NCI-H1436 treated with DMSO at 0.1 percent for 48 hours (cell line): ENCODE measurements at places on chromosomes 7 and 10.

DNA sequence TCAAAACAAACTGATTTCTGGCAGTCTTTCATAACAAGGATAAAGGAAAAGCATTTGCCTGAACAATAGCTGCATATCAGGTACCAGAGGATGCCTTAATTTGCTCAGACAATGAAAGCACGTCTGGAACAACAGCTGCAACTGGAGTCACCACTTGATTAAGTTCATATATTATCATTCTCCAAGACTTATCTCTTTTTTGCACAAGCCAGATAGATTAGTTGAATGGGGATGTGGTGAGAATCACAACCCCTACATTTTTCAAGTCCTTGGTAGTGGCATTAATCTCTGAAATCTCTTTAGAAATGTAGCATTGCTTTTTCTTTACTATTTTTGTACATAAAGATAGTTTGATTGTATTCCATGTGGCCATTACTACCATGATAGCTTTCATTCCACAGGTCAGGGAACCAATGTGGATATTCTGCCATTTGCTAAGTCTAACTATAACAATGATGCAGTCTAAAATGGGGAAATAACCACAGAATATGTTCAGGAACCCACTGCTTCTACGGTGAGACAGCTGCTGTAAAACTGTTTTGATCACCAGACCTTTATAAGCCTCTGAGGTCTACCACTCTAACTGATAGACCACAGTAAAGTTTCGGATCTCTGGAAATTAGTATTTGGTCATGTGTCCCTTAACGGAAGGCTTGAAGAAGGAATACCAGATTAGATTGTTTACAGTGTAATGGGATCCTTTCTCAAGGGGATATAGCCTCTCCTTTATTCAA, 1176.2 kb downstream of the DNAJB9 start:
- DNase-seq: no peak

GRCh38 chr7:30562498-30562897, 32.2 kb upstream of the GARS1 start:
- DNase-seq: no peak

DNA sequence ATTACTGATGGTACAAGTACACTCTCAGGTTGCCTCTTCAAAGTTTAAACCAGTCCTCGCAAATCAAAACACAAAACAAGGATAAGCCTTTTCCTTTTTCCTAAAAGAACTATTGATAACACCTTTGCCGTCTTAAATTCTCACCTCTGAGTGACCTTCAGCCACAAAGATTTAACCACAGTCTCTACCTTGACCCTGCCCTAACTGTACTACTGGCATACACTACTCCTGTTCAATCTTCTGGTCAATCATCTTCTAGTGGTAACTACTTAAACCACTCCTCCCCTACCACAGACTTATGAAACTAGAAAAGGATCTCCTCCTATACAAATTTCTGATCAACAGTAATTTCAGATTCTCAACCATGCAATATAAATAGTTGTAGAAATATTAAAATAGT, 15.1 kb downstream of the UPF2 start:
- DNase-seq: no peak

DNA sequence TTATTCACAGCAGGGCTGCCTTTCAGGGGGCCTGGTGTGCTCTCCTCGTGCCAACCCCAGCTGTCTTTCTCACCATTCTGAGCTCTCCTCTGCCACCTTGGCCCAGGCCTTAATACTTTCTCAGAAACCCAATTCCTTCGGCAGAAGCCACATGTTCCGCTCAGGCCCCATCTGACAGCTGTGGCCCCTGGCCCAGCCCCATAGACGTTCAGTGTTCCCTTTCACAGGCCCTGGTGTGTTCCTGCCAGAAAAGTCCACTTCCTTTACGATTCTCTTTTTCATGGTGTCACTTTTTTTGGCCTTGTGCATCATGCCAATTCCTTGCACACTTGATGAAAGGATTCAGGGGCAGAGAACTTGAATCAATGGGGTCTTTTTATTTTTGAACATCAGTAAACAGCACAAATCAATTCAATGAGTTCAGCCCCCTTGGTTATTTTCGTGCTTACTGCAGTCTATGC, 15.9 kb upstream of the GPNMB start:
- DNase-seq: no peak

DNA sequence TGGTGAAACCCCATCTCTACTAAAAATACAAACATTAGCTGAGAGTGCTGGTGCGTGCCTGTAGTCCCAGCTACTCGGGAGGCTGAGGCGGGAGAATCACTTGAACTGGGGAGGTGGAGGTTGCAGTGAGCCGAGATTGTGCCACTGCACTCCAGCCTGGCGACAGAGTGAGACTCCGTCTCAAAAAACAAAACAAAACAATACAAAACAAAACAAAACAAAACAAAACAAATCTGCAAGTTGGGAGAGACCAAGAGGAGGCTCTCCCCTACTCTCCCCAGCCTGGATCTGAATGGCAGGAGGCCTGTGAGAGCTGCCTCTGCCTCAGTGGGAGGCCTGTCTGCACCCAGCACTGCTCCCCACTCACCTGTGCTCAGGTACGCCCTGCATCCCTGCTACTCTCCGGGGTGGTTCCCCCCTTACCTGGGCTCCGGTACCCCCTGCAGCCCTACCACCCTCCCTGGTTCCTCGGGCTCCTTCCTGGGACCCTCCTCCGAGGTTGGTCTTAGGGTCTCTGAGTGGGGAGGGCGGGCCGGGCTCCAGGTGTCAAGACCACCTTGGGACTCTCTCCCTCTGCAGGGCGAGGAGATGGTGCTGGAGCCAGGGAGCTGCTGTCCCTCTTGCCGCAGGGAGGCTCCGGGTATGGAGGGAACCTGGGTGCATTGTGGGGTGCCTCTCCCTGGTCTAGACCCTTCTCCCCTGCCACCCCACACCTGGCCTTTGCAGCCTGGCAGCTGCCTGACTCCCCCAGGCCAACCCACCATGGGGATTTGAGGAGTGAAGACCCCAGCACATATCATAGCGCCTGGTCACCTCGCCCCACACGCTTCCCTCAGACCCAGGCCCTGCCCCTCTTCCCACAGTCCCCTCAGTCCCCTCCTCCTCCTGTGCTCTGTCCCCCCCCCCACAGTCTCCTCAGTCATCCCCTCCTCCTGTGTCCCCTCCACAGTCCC, 9.5 kb upstream of the ZNF862 start:
- DNase-seq: no peak

DNA sequence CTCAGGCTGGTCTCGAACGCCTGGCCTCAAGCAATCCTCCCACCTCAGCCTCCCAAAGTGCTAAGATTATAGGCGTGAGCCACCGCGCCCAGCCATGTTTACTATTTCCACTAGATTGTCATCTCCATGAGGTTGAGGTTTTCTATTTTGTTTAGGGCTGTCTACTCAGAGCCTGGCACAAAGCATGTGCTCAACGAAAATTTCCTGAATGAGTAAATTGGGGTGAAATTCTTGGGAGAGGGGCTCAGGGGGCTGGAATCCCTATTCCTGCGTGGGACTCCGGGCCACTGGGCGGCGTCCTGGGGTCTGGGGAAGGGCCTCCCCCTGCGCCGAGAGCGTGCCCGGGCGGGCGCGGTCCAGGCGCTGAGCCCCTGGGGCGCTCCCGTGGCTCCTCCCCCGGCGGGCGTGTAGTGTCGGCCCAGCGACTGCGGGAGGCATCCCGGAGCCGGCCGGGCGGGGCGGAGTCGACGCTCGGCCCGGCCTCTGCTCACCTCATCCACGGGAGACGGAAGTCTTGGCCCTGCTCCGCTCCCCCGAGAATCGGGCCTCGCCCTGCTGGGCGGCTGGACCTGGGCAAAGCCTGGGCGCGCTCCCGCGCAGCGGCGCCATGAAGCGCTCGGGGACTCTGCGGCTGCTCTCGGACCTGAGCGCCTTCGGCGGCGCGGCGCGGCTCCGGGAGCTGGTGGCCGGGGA, at the start of gene HPS6:
Gene HPS6, plus strand, starts transcription at position 482 of the 693 bp plus-strand sequence. Its CDS starts 126 bp downstream, at position 608.
- peak; percentile 58 for DNase-seq

DNA sequence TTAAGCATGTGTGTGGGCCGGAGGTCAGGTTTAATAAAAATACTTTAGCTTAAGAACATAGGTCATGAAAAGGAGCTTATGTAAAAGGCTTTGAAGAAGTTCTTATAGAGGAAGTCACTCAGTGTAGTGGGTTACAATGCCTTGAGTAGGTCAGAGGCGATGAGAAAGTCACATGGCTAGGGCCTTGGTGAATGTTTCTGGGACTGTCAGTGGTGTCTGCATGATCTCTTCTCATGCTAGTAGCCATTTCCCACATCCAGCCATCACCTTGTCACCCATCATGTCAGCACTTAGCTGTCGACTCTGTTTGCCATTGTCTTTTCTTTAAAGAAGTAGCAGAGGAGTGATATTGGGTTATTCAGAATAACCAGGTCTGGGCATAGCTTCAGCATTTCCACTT, 236.6 kb downstream of the CDK14 start:
- DNase-seq: no peak

DNA sequence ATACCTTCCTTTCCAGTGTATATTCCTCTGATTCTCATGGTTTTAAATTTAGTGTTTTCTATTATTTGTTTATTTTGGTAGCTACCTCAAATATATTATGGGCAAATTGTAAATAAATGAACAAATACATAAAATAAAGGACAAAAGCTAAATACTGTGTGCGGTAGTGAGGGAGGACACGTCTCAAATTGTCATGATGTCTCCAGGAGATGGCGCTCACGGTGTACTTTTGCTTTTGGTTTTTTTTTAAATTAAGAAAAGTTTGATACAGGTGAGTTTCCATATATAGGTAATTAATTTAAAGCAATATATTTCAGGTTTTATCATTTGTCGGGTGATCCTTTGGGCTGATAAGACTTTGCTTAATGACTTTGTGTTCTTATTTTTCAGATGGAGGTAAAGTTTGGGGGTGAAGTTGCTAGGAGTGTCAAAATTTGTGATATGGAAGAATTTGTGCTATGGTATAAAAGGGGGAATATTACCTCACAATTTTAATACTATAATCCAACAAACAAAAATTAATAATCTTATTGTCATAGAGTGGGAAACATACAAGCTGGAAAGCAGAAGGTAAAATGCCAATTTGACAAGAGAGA, 68.4 kb upstream of the TMEM229A start:
- DNase-seq: no peak

- DNase-seq: no peak
Measured at GRCh38 chr7:54860843-54861242, 101.8 kb upstream of the SEC61G start.

DNA sequence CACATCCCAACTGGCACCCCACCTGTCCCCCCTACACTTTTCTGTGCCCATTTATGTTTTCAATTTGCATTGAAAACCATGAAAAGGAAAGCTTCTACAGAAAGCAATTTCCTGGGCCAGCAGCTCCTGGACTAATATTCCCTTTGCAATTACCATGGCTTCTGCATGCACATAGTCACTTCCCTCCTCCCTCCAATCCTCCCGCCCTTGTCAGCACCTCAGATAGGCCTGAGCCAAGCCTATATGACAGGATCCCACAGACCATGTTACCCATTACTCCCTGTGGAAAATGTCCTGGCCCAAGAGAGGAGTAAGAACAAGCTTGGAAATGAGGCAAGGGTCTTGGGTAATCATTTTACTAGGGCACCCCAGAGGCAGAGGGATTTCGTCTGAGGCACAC, 38.1 kb downstream of the FBXW4 start:
- no peak for DNase-seq

- DNase-seq: no peak
Measured at GRCh38 chr10:133260895-133261725, 15.6 kb downstream of the ADAM8 start.
